Stimulated activated CD4-positive, alpha-beta T cell treated with anti-CD3 and anti-CD28 coated beads, Interleukin-1b, Interleukin-23, amount 100 ng/mL, for 1 hour (primary cell): ENCODE measurements at places on chromosomes 11 and 22.

- no peak for DNase-seq
These were observed 210.5 kb downstream of the CTTN start for GRCh38 chr11:70608568-70609470.

DNA sequence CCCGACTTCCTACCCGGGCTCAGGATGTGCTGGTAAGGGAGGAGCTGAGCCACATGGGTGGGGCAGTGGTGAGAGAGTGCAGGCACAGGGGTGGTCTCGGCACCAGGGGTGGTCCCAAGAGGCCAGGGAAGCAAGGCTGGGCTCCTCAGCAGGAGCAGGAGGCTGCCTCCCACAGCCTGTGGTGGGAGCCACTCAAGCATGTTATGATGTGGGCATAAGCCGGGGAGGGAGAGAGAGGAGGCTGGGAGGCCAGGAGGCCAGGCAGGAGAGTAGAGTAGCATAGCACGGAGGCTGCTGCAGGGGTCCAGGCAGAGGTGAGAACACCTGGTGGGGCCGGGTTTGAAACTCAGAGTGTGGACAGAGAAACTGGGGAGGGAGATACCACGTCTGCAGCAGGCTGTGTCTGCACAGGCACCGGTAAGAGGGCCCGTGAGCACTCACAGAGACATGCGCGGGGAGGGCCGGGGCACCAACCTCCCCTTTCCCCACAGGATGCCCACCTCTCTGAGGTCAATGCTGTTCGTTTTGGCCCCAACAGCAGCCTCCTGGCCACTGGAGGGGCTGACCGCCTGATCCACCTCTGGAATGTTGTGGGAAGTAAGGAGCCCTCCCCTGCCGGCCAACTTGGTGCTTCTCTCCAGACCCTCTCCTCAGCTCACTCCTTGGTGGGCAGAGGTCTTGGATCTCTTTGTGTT lies 10.7 kb downstream of the ATG16L2 start:
- DNase-seq = no peak

GRCh38 chr11:32325725-32326124 lies 109.6 kb downstream of the WT1 start:
- DNase-seq = no peak

- no peak for DNase-seq
These were observed 23.9 kb downstream of the ELFN2 start for GRCh38 chr22:37403267-37403960.

DNA sequence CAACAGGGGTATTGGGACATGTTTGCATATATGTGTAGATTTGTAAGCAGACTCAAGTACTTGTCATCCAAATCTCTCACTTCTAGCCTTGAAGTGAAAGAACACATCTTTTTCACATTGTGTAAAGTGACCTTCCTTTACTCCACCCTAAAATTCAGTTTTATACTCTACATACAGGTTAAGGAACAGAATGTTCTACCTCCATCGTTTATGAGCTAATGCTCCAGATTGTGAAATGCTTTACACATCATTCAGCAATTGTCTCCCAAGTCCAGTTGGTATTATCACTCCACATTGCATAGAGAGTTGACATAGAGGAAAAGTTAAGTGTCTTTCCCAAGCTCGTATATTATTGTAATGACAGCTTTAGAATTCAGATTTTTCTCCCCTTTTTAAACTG lies 46.1 kb upstream of the BLID start:
- DNase-seq = no peak
